ENCODE measurements at places on chromosomes 16 and 17. TPM values are rescaled to one million over a fixed set of nuclear protein-coding genes. Genes with fewer than 3 reads are reported as not detected.

Gene SCNN1B
- 0.12 TPM for total RNA-seq

Gene OTOP2
- total RNA-seq = not detected

Gene DRC3
- total RNA-seq = 1.8 TPM

Gene CRHR1
- total RNA-seq = not detected

Gene KCNH6
- not detected for total RNA-seq
